ENCODE measurements at places on chromosomes 4 and X. TPM values are rescaled to one million over a fixed set of nuclear protein-coding genes. Genes with fewer than 3 reads are reported as not detected.

- DNase-seq, result no peak
These were observed 141.5 kb upstream of the RBPJ start for GRCh38 chr4:26179316-26179760.

GRCh38 chr4:3256230-3257102 lies 7.5 kb downstream of the MSANTD1 start:
- DNase-seq, result no peak

The PNCK gene
- total RNA-seq, result not detected

The UNC5C gene
- 0.11 TPM for total RNA-seq

DNA sequence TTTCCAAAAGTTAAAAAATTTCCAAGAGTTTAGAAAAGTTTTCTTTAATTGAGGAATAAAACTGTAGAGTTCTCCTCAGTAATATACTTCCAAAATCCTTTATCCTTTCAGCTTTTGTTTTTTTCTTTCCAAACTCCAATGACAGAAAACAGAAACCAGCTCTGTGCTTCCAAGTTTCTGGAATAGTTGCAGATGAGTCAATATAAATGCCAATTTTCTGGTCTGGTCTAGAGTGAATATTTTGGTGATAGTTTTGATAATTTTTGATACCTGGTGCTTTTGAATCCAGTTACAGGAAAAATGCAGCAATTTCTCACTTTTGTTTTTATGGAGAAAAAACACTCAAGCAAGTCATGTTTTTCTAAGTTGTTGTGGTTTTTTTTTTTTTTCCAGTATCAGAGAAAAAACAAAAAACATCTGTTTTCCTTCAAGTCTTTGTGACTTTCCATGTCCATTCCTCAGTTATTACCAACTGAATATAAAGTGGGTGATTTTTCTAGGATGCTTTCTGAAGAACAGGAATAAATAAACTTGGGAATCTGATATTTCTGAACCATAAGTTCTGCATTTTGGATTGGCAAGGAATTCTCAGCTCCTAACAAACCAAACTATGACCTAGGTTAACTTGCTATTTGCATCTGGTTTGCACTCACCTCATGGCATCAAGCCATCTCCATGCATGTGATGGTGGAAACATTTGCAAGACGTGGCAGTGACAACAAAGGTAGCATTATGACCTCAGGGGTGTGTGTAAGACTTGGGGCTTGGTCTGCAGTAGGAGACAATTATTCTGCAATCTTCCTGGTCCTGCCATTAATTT lies 139.1 kb downstream of the VEGFC start:
- DNase-seq, result no peak

DNA sequence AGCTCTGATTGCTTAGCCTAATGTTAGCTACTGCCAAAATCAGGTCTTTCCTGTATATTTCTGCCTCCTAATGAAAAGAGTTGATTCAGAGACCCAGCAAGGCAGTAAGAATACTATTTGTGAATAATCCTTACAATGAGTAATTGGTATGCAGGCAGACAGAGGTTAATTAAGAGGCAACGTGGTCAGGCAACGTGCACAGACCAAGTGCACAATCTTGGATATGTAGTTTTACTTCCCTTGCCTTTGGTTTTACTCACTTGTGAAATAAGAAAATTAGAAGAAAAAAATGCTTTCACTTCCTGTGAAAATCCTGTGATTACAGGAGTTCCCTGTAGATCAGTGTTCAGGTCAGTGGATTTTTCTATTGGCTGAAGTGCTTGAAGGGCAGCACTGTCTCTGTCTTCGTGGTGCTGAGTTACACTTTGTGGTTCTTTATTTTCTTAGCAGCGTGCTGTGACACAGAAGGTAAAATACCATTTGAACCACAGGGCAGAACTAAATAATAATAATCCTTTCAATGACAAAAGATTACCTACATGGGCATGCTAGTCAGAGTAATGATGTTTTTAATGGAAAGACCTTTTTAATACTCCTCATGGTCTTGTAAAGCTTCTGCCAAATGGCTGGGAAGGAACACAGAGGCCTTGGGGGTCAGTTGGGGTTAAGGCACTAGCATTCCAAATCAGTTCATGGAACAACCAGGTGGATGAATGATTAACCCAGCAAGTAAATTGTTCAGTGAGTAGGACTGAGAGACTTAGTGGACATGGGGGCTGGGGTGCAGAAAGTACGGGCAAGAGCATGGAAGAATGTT lies 430.9 kb downstream of the MAPK10 start:
- no peak for DNase-seq

The PSAPL1 gene
- total RNA-seq, result not detected

GRCh38 chr4:12846368-12846767 lies 637.8 kb downstream of the RAB28 start:
- no peak for DNase-seq

DNA sequence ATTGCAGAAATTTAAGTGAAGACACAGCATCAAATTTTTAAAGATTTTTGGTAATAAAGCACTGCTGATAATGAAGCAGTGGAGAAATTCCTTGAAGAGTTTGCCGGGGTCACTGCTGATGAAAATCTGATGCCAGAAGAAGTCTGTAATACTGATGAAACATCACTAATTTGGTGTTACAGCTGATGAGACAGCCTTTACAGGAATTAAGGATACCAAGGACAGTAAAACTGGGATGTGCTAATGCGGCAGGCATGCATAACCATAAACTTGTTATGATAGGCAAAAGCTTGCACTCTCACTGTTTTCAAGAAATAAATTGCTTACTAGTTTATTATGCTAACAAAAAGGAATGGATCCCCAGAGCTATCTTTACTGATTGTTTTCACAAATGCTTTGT lies 52.9 kb upstream of the VEGFC start:
- DNase-seq, result no peak

The TMPRSS11B gene
- 60.0 TPM for total RNA-seq

GRCh38 chr4:113893546-113893945 lies 85.9 kb downstream of the ARSJ start:
- no peak for DNase-seq

DNA sequence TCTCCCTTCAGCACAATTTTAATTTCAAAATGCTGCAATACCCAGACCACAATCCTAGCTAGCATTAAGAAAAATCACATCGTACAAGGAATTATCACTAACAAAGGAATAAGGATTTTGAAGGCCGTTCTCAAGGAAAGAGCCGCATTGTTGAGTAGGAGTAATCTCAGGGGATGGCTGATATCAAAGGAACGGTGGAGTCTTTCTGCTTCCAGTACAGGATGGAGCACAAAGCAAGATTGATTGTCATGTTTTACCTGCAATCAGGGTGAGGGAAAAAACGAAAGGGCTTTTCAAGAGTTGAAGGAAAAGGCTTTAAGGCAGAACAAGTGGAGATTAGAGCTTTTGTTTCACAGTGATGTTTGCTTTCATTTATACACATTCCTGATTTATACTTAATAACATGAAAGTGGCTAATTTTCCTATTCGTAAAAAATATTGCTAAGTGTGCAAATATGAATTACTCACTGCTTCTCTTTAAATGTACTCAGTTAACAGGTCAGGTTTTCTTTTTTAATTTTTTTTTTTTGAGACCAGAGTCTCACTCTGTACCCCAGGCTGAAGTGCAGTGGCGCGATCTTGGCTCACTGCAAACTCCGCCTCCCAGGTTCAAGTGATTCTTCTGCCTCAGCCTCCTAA lies 207.0 kb downstream of the TRIML1 start:
- DNase-seq, result no peak

The IL1RAPL2 gene
- not detected for total RNA-seq

DNA sequence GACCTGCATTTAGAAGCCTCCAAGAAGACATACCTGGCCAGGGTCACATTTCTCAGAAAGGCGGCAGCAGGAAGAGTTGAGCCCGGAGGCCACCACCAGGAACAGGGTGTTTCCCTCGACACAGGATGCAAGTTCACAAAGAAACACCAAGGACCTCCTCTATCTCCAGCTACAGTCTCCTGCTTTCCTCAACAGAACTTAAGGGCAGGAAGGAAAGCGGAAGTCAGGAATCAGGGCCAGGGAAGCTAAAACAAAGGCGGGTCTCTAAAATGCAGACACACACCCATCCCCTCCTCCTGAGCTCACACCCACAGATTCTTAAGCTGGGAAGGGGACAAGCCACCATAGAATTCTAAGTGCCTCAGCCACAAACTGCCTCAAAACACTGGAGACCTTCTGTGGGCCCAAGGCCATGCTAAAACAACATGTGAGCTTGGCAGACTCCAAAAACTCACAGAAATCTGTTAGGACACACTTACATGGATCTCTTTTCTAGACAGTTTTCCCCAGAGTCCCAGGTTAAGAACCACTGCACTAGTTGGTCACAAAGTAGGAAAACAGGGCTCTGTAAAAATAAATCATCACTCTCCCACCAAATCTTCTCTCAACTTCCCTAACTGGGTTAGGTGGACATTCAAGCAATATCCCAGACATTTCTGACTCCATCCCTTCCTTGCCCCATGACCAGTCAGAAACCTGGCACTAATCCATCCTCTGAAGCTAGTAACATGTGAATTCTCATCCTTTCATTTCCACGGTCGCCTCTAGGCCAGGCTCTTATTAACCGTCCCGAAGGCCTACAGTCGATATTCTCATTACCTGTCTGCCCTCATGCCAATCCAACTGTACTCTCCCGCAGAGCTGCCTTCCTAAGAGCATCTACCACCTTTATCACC lies 163.2 kb downstream of the APBB2 start:
- DNase-seq, result no peak

The SCML2 gene
- total RNA-seq, result 2.2 TPM

The INTU gene
- 6.3 TPM for total RNA-seq

GRCh38 chrX:37580080-37580479 lies 8.6 kb downstream of the LANCL3 start:
- DNase-seq, result no peak

The COX7B2 gene
- not detected for total RNA-seq

DNA sequence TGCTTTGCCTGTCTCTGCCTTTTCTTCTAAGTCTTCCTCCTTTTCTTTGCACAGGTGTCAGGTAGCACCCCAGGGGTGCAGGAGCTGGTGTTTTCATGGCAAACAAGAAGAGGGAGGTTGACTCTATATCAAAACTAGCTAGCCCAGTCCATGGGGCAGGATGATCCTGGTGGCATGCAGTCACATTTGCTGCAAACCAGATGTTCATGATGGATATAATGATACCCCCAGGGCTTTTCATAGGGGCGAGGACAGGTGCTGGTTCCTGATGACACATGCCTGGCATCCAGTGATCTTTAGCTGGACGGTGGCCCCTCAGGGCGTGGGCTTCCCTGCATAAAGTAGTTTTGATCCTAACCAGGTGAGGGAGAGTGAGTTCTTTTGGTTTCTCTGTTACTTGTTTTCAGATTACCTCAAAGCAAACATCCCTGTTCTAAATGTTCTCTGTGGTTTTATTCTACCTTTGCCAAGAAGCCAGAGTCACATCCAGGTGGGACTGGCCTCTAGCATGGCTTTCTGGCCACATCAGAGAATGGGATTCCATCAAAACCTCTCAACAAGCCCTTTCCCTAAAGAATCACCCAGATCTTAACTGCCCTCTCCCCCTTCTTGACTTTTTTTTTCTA lies 11.2 kb upstream of the UBA6 start:
- DNase-seq, result no peak

GRCh38 chr4:56060036-56060435 lies 111.3 kb downstream of the CEP135 start:
- DNase-seq, result no peak

The SSX2 gene
- total RNA-seq, result not detected

DNA sequence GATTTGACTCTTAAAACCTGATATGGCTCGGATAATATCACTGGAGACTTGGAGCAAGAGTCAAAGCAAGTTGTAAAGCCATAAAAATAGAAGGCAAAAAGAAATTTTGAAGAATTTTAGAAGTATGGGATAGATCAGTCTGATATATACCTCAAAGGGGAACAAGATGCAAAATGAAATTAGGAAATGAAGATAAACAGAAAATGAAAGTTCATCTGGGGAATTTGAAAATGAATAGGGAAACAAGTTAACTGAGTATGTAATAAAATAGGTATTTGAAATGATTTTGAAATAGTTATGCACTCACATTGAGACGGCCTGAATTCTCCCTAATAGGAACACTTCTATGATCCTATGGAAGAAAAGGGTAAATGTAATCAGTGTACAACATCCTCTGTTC lies 5.7 kb downstream of the CYP2U1 start:
- DNase-seq, result no peak

- DNase-seq, result no peak
These were observed 304.2 kb downstream of the ARHGAP24 start for GRCh38 chr4:85779165-85779564.

The MAGEA2B gene
- total RNA-seq, result not detected

GRCh38 chr4:117699595-117699994 lies 334.7 kb upstream of the NDST3 start:
- no peak for DNase-seq

GRCh38 chr4:167622481-167623240 lies 388.4 kb upstream of the SPOCK3 start:
- no peak for DNase-seq

The MAGEA8 gene
- not detected for total RNA-seq

The PDLIM3 gene
- 31.0 TPM for total RNA-seq

The SH2D1A gene
- not detected for total RNA-seq

DNA sequence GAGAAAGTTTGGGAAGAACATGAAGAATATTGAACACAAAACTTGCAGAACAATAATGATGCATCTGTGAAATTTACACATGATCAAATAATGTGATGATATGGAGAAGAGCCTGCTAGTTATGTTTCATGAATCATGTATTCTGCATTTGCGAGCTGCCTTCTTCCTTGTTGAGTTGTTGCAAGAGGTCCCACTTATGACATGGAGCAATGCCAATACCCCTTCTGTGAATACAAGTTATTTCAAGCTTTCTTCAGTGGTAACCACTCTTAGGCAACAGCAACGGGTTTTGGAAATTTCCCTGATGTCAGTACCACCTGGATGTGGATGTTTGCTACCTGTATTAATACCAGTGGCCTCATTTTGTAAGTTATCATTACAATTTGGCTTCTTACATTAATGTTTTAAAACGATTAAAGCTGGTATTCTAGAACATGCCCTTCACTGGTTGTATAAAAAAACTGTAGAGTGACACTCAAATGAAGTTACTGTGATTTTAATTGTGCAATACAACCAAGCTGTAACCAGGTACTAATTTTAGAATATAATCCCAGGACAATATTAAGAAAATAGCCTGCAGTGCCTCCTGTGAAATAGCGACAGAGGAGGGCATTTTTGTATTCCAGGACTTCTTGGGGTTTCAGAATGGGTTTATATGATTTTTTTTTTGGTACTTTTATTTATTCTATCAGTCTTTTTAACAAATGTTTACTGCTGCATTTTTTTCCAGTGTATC lies 25.3 kb downstream of the IQCM start:
- no peak for DNase-seq

DNA sequence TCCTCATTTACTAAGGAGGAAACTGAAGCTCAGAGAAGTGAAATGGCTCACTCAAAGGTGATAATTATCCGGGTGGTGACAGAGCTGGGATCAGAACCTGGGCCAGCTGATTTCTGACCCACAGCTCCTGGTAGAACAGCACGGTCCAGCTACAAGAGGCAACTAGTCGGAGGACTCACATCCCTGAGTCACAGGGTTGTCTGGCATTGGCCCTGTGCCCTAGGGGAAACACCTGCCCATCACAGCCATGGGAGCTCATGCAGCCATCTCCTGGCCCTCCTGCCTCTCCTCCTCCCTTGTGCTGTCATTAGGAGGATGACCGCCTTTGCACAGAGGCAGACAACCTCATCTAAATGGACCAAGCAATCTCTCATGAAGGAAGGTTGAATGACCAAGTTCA lies 115.2 kb upstream of the TSPAN5 start:
- DNase-seq, result no peak

The MAGEE1 gene
- total RNA-seq, result 1.1 TPM

- DNase-seq, result no peak
These were observed 46.5 kb upstream of the SOD3 start for GRCh38 chr4:24748758-24749350.

The GASK1B gene
- 1.0 TPM for total RNA-seq

The TMEM154 gene
- 83.1 TPM for total RNA-seq
